ENCODE measurements at places on chromosomes 2 and 18.

DNA sequence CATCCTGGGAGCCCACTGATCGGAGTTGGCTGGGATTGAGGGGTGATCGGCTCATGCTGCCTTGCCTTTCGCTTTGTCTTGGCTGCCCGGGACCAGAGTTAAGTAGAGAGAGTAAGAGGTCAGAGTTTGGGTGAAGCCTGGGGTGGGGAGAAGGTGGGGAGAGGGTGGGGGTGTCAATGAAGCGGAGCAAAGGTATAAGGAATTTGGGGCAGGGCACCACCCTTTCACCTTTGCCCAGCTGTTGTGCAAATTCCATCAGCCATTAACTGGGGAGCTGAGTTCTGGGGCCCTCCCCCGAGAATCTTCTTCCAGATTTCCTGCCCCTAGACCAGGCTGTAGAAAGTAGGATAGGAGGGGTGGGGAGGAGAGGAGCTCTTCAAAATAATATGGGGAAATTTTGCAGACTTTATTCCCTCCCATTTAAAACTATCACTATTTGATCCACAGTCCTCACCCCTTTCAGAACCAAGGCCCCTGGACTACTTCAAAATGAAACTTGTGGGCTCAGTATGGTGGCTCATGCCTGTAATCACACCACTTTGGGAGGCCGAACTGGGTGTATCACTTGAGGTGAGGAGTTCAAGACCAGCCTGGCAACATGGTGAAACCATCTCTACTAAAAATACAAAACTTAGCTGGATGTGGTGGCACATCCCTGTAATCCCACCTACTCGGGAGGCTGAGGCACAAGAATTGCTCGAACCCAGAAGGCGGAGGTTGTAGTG, at the start of gene SLC23A3:
TSS of gene SLC23A3 (minus strand) at position 100 of the 725 bp plus-strand sequence. CDS start at position 55, 45 bp downstream.
- DNase-seq = no peak

DNA sequence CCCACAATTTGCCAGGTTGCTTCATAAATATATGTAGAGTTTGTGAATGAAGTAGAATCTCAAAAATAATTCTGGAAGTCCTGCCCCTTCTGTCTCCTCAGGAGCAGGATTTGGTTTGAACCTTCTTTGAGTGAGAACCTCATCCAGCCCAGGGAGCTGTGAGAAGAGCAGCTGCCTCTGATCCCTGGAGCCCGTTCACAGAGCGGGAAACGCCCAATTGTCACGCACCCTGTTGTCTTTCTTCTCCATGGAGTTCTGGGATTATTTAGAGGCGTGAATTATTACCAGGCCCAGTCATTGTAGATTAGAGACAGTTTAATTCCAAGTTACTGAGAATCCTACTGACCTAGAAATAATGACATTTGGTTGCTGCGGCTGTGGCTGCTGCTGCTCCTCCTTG, 66.1 kb downstream of the TPO start:
- no peak for DNase-seq

DNA sequence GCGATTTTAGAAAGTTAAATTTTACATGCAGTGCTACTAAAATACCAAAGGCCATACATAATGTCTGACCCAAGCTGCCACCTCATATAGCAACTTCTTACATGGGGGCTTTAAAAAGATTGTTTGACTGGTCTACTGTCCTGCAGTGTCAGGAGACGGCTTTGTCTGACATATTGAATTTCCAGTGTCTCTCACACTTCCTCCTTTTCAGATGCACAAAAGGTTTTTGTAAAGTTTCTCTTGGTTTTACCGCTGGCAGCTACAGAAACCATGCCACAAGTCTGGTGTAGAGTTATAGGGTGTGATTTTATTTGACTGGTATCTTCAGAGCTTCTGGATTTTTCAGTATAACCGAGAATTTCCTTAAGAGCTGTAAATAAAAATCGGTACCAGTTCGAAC, 1.1 kb upstream of the ASAP2 start:
- no peak for DNase-seq

GRCh38 chr2:55902971-55903370, 20.6 kb downstream of the EFEMP1 start:
- DNase-seq = no peak

DNA sequence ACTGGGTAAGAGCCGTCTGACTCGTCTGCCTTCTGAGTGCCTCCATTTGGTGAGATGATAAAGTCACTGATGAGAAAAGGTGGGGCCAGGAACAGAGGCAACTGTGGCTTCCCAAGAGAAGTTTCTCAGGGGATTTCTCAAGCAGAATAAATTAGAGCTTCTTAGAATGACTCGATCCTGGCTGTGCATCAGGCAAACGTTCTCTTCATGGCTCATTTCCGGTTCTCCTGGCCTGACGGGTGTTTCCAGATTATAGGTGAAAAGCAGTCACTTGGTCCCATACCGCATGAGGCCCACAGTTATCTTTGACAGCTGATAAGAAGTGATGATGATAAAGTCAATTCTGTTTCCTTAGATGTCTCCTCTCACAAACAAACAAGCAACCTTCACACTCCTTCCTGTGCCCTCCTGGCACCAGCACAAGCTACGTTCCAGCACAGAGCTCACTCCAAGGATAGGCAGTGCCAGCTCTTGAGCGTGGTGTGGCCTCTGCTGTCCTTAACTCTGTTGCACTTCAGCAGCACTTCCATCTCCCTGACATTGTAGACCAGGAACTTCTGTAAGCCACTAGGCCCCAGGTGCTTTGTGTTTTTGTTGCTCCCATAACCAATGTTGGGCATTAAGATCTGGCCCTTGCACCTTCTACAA, 37.8 kb upstream of the KCNF1 start:
- no peak for DNase-seq

- DNase-seq = no peak
Observed at GRCh38 chr2:15391751-15392150, 169.4 kb downstream of the NBAS start.

GRCh38 chr2:136191041-136191440, 73.1 kb upstream of the CXCR4 start:
- peak; percentile 13 for DNase-seq

DNA sequence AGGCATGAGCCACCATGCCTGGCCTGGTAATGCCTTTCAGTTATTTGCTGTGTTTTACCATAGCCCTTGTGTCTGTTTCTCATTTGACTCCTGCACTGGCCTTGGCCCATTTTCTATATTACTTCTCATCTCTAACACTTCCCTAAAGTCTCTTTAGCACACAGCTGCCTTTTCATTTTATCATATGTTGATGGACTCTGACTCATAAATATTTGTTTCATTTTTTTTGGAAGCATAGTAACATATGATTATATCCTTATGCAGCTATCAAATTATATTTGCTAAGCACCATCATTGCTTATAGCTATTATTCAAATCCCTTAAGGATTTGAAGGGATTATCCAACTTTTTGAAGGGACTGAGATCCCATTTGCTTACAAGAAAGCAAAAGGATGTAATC, 320.3 kb downstream of the GPD2 start:
- DNase-seq = no peak

DNA sequence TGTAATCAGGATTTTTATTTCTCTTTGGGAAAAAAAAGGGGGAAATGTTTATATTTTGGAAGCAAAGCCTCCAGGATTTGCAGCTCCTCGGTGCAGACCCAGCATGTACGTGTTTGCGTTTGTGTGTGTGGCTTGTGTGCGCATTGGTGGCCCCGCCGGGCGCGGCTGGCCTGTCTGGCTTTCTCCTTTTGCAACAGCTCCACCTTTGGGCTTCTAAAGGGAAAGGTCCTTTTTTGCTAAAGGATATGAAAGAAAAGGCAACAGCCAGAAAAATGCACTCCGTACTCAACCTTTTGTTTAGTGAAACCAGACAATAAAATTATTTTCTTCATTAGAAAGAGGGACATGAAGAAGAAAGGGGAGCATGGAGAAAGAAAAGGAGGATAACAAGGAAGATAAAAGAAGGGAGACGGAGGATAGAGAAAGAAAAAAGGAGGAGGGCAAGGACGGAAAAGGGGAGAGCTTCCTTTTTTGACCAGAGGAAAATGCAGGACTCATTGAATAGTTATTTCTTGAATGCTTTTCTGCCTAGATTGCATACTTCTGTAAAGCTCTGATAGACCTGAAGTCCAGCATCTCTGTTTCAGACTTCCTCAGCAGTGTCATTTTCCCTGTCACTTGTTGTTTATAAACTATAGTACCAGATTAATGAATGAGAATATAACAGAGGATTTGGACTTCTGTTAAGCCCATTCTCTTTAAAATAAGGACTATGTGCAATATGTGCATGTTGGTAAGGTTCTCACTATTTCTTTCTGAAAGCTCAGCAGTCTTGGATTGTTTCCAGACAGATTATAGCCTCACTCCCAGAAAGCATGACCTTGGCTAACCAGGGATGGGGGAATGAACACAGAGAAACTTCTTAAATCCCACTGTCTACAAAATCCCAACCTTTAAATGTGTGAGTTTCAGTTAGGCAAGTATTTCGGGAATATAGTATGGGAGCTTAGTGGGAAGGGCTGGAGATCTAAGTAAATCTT, 563.1 kb upstream of the PIK3C3 start:
- DNase-seq = peak; percentile 96

- no peak for DNase-seq
Observed at GRCh38 chr2:219513787-219514186, 495 bp upstream of the ASIC4 start.

- no peak for DNase-seq
Observed at GRCh38 chr2:222071911-222072310, 226.9 kb downstream of the PAX3 start.

DNA sequence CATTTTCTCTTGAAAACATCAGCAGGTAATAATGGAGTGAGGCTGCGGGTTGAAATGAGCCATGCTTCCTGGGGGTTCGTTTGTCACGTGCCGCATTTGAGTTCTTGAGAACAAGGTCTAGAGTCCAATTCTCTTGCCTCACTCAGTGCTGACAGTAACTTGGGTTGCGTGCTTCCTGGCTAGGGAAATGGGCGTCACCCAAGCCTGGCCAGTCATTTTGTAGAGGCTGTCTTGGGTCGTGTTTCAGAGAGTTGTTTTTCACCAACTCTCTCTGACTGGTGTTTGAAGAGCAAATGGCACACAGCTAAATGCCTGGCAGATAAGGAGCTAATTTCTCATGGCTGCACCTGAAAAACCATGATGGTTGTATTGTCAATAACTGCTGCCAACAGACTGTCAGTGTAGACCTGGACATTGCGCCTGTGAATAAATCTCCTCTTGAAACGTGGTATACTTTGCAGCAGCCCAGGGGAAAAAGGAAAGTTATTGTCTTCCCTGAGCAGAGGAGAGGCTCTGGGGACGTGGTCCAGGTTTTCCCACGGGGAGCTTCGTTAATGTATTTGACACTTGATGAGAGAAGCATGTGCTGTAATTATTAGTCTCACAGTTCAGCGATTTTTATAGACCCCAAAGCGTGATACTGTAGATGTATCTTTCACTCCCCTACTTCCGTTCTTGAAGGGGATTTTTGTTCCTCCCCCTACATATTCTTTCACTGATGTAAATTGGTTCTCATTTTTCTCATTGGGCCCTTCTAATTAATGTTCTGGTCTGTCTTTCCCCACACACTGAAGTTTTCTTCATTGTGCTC, 196.0 kb downstream of the FHOD3 start:
- DNase-seq = peak; percentile 87

- peak; percentile 18 for DNase-seq
Observed at GRCh38 chr2:65281627-65282351, 54.2 kb downstream of the ACTR2 start.

- DNase-seq = no peak
Observed at GRCh38 chr2:10186868-10187535, 64.5 kb downstream of the RRM2 start.

DNA sequence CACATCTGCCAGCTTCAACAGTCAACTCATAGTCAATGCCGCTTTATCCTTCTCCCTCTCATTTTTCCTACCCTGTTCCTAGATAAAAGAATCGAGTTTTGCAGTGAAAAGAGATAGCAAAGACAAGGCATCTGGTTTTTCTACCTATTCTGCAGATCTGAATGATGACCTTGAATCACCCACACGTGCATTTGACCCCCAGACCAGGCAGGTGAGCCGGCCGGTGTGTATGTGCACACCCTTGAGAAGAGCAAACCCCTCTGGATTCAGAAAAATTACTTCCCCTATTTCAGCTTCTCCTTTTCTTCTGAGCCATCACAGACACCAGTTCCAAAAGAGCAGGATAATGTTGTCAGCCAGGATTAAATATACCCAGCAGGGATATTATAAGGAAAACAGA, 115.6 kb upstream of the ST6GAL2 start:
- no peak for DNase-seq

DNA sequence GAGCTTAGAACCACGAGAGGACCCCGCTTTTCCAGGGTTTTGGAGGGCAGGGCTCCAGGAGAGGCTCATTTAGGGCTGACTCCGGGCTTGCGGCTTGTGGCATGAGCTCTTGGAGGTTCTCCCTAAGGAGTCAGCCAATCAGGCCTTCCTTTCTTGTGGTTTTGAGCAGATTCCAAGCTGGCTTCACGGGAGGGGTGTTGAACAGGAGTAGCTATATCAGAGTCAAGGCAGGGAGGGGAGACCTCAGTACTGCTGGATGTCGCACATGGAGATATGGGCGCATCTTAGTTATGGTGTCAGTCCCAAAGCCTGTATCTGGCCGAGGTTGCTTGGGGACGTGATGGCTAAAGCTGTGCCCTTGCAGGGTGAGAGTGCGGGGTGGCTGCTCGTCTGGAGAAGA, 98.6 kb downstream of the AGAP1 start:
- DNase-seq = no peak

DNA sequence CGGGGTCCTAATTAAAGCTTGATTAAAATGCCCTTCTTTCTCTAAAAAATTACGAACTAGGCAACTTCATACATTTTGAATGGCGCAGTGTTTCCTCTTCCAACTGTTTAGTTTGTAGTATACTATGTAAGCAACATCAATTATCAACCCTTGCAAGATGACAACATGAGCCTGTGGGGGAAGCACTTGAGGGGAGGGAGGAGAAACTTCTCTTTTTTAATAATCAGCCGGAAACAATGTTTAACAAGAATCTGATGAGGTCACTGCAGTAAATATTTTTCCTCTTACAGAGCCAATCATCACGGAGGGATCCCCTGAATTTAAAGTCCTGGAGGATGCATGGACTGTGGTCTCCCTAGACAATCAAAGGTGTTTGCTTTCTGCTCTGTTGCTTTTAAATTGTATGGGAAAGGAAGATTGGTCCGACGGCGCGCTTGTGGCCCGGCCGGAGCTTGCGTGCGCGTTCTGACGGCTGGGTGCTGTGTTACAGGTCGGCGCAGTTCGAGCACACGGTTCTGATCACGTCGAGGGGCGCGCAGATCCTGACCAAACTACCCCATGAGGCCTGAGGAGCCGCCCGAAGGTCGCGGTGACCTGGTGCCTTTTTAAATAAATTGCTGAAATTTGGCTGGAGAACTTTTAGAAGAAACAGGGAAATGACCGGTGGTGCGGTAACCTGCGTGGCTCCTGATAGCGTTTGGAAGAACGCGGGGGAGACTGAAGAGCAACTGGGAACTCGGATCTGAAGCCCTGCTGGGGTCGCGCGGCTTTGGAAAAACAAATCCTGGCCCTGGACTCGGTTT, 5.3 kb upstream of the DLX1 start:
- DNase-seq = peak; percentile 68

GRCh38 chr2:176072951-176073904, 10.5 kb downstream of the EVX2 start:
- peak; percentile 98 for DNase-seq

- no peak for DNase-seq
Observed at GRCh38 chr18:22550366-22550765, 132.7 kb upstream of the CTAGE1 start.

Measured in NCI-H69 (cell line).